ENCODE measurements at places on chromosomes 12 and 14.

DNA sequence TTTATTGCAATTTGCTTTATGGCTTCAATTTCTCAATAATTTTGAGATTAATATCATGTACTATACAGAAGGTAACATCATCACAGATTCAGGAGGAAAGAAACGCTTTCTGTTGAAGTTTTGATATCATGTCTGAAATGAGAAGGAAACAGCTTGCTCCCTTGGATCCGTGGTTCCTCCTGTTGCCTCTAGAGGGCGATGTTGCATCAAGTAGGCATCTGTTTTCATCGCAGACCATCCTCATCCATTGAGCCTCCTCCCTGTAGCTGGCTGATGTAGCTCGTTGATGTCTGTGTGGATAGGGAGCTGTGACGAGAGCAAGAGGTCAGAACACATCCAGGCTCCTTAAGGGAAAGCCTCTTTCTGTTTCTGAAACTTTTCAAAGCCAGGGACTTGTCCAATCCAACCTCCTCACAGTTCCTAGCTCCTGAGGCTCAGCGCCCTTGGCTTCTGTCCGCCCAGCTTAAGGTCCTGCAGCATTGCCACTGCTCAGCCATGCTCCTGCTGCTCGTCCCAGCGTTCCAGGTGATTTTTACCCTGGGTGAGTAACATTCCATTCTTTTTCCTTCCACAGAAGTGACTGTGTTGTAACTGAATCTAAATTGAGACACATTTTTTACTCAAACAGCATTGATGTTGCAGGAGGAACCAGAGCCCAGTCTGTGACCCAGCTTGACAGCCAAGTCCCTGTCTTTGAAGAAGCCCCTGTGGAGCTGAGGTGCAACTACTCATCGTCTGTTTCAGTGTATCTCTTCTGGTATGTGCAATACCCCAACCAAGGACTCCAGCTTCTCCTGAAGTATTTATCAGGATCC, 304.8 kb upstream of the OR4E1 start:
- peak; percentile 55 for DNase-seq

DNA sequence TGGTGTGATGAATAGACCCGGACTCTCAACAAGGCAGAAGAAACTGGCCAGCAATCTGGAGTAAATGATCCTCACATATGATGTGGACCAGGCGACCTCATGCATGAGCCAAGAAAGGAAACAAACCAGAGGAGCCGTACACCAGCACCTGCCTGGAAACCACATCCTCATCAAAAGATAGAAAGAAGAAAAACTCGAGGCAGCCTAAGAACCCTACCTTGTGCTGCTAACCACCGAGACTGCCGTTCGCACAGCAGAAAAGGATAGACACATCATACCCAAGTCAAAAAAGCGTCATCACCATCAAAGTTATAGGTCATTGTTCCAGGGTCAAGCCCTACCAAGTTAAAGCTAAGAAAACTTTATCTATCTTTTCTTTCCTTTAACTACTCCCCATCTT, 66.7 kb downstream of the RESF1 start:
- DNase-seq, result peak; percentile 39

DNA sequence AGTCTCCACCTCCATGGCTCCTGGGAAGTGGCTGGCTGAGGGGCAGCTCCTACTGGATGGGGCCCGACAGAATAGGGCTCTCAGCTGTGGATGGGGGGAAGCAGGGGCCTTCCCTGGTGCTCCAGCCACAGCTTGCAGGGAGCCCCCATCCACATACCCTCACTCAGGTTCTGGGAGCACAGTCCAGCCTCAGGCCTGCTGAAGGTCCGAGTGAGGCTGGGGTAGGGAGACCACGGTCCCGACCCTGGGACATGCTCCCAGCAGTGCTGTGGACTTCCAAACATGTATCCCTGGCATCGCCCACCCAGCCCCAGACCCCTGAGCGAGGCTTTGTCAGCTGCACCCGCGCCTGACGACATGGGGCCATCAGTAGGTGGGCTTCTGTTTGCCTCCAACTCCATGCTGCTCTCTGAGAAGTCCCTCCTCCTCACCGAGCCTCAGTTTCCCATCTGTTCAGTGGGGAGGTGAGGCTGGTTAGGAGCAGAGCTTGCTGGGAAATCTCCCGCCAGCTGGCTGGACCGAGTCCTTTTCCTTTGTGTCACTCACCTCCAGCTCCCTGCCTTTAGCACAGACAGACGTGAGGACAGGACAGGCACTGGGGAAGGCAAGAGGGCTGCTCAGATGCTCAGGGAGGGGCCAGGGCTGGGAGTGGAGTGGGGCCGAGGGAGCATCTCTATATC, 9.1 kb upstream of the ATG101 start:
- DNase-seq, result no peak

DNA sequence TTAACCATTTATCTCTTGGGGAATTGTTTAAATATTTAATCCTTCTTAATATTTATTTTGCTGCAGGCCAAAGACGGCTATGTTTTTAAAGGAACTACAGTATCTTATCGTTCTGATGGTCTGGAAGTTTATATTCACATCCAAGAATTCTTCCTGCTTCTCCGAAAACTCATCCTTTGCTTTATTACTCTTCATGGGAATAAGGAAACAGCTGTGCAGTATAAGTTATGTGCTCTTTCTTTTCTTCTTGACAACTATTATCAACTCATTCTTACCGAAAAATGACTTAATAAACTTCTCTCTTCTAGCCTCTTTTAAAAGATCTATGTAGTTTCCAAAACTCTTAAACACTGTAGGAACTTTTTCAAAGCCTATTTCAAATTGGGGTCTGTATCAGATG, 335.6 kb upstream of the NOVA1 start:
- no peak for DNase-seq

- DNase-seq, result no peak
These were observed 1.2 kb downstream of the SART3 start for GRCh38 chr12:108559748-108560147.
